M059J (cell line): ENCODE measurements at places on chromosomes 4 and X.

GRCh38 chr4:109879636-109880314 is 31.9 kb downstream of the LRIT3 start:
- no peak for DNase-seq

- peak; percentile 87 for DNase-seq
Observed at GRCh38 chr4:23373261-23373660, 516.6 kb downstream of the PPARGC1A start.

- DNase-seq = peak; percentile 34
Observed at GRCh38 chr4:13547485-13548041, 3.3 kb upstream of the NKX3-2 start.

DNA sequence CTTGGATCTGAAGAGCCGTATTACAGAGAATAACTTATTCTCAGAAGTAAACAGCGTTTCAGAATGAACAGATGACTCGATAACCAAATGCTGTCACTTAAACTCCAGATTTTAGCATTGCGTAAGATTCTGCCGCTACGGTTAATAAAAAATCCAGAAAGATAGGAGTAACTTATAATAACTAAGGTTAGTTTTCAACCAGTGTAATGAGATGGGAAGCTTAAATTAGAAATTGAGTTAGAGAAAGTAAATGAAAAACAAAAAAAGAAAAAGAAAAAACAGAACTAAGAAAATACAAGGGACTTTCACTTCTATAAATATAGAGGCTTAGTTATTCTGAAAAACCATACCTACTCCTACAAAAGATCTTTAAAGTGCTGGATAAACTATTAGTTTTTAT is 13.1 kb upstream of the PARM1 start:
- no peak for DNase-seq

- no peak for DNase-seq
Observed at GRCh38 chrX:50736656-50737055, 77.3 kb downstream of the SHROOM4 start.

GRCh38 chrX:40109288-40110008 is 11.7 kb upstream of the BCOR start:
- DNase-seq = peak; percentile 72

GRCh38 chr4:79381161-79381560 is 26.9 kb downstream of the GK2 start:
- DNase-seq = no peak

DNA sequence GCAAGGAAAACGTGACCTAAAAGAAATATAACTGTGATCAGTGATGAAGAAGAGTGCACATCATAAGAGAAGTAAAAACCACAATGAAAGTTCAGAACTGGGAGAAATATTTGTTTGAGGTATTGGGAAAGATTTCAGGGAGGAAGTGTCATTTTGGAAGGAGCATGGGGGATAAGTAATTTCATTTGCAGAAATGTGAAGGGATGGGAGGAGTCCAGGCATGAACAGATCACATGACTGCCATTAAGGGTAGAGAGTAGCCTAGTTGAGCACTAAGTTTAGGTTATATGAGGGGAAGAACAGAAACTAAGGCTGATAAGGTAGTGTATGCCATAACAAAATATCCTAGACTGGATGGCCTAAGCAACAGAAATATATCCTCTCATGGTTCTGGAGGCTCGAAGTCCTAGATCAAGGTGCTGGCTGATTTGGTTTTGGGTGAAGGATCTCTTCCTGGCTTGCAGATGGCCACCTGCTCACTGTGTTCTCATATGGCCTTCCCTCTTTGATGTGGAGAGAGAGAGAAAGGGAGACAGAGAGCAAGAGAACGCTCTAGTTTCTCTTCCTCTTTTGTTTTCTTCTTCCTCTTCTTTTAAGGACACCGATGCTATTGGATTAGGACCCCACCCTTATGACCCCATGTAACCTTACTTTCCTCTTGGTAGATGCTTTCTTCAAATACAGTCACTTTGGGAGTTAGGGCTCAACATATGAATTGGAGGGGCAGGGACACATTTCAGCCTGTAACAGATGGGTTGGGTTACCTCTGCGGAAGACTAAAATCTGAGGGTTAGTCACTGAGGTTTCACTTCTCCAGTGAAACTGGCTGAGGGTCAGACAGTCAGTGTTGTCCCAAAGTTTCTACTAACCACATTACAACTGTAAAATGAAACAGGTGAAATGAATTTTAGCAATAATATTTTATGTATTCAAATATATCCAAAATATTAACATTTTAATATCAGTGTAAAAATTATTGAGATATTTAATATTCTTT is 77.9 kb downstream of the EGF start:
- DNase-seq = no peak

DNA sequence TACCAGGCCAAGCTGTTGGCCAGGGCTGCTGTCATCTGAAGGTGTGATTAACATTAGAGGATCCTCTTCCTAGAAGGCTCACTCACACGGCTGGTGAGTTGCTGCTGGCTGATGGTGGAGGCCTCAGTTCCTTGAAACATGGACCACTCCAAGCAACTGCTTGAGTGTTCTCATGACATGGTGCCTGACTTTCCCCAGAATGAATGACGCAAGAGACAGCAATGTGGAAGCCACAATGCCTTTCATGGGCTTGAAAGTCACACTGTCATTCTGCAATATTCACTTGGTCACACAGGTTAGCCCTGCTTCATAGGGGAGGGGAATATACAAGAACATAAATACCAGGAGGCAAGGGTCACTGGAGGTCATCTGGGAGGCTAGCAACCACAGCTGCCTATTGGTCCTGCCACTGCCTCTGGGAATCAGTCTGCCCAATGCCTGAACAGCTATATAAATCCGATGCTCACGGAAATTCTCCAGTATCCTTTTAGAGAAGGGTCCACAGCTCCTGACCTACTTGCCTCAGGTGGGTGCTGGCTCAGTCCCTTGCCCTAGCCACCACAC is 97.1 kb upstream of the MAML3 start:
- no peak for DNase-seq

GRCh38 chr4:126637706-126638105 is 995.1 kb upstream of the INTU start:
- no peak for DNase-seq

- peak; percentile 71 for DNase-seq
Observed at GRCh38 chr4:113837397-113837796, 75.9 kb upstream of the CAMK2D start.

- DNase-seq = no peak
Observed at GRCh38 chr4:4330794-4331193, 40.7 kb downstream of the ZBTB49 start.

GRCh38 chr4:168335621-168336020 is 17.1 kb upstream of the DDX60 start:
- no peak for DNase-seq

- peak; percentile 21 for DNase-seq
Observed at GRCh38 chr4:143721317-143721716, 20.8 kb upstream of the FREM3 start.

DNA sequence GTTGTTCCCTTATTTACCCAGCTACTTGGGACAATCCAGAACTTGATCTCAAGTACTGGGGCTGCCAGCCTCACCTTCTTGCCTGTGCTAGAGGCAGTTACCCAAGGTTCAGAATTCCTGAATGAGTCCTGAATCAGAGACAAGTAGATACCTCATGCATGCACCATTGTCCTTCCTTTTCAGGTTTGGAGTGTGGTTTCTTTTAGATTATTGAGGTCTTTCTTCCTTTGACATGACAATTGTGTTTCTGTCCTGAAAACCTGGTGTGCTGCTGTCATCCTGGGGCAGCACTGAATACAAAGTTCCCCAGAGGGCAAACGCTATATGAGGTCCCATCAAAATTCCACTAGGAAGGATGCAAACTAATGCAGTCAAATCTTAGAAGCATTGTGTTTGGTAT is 3.5 kb downstream of the CXCL2 start:
- DNase-seq = no peak

- DNase-seq = peak; percentile 77
Observed at GRCh38 chr4:123995936-123996335, 599.3 kb downstream of the SPRY1 start.

DNA sequence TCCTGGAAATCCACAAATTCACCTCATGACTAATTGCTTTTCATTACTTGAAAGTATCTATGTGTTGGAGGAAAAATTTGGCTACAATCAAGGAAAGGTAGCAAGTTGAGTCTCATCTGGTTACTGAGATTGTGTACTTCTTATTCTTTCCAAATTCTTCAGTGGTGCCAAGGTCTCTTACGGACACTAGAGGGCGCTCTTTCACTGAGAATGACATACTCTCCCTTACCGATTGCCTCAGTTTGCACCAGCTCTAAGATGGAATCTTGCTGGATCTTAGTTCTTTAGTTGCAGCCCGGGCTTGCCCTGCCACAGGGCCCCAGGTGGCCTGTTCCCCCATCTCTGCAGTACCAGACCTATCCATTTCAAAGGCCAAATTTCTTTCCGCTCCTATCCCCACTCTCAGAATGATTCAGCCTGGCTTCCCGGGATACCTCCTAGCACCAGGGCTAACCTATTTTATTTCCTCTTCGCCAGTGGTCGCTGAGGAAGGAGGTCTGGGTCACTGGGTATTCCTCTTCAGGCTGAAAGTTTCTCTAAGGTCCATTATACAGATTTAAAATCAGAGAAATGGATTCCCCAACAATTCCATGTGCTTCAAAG is 24.6 kb upstream of the GPR50 start:
- DNase-seq = peak; percentile 54

DNA sequence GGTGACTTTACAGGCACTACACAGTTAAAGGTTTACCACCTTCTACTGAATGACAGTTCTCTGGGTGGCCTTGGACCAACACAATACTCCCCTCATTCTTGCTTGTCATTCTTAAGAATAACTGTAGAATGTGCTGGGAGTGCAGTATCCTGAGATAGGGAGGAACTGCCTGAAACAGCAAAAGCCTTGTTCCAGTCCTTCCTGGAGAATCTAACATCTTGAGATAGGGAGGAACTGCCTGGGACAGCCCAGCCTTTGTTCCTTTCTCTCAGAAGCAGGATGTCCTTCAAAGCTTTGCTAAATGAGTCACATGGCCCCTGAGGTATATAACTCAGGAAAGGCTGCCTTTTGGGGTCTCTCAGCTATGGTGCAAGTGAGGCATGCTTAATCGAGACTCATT is 145.7 kb upstream of the MBNL3 start:
- DNase-seq = no peak

DNA sequence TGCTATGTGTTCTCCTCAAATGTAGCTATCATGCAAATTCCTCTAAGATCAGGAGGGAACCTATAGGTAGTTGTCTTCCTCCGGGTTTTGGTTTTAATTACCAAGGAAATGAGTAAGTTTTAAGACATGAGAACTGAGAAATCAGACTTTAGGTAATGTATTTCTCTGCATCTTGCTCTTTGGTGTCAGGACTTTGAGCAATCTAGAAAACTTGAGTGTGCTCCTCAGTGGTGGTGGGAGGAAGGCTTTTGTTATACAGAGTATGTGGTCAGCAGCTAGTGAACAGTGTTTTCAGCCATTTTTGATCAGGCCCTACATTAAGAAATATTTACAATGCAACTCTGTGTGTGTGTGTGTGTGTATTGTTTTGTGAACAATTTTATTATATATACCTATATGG is 224.1 kb downstream of the KLHL13 start:
- DNase-seq = no peak

GRCh38 chr4:121873604-121874003 is 3.3 kb upstream of the BBS7 start:
- DNase-seq = peak; percentile 17

DNA sequence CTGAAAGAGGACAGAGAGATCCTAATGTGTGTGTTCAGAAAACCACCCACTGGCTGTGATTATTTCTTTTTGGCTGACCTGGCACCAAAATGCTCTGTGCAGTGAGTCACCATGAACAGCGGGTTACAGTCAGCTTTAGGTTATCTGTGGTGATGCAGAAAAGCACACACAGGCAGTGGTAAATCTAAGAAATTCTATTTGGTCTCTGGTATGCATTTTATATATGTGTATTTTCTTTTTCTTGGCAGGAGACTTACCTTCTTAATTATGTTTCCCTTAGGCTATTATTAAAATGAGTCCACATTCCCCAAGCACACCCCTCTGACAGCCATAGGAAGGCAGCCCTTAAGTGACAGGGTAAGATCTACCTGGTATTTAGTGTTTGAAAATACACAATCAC is 79.1 kb upstream of the TFDP3 start:
- peak; percentile 92 for DNase-seq

DNA sequence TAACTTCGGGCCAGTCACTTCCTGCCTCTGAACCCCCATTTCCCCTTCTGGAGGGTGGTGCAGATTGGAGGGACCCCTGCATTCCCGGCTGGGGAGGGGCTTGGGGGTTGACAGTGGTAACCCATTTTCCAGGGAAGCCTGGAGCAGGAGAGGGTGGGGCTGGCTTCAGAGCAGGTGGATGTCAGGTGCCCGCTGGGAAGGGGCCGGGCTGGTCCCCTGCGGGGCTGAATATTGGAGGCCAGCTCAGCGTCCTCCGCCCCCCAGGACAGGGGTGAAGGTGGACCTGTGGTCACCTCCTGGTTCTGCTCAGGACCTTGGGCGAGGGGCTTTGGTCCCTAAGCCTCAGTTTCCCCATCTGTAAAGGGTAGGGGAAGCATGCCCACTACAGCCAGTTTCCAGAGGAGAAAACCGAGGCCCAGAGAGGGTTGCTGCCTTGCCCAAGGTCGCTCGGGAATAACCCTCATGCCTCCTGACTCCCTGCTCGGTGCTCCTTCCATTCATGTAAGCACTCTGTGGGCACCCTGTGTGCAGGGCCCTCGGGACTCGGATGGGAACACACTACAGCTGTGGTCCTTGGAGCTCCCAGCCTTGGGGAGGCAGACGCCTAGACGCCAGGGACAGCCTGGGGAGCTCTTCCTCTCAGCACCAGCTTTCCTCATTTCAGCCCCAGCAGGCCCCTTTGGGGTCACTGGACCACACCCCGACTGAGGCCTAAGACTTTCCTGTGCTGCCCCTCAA is 683 bp downstream of the MAN2B2 start:
- no peak for DNase-seq

DNA sequence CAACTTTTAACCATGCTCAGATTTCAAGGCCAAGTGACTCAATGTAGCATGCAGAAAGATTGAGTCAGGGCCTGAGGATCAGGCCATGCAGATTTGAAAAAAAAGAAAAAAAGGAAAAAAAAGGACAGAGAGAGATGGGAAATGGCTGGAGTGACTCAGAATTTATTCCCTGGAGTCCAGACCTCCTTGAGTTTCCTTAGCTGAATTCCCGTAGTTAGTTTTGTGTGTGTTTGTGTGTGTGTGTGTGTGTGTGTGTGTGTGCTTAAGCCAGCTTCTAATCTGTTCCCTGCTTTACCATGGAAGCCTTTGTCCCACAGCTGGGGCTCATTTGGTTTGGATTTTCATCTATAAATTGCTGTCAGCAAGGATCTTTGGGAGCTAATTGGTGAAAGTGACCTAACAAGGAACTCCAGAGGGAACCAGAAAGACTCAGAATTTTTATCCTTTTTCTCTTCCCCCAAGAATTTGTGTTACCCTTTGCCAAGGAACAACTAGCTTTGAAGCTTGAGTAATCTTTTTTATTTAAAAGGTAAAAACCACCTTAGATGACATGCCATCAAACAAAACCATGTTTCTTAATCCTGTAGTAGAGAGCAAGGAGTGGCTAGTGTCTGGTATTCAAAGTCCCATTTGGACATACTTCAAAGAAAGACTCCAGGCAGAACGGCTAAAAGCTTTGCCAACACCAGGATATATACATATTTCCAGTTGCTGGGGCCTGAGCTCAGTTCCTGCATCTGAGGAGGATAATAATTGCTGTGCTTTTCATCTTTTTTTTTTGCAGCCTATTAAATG is 109.0 kb upstream of the DDIT4L start:
- peak; percentile 81 for DNase-seq

GRCh38 chrX:124441971-124442590 is 95.7 kb downstream of the SH2D1A start:
- no peak for DNase-seq

GRCh38 chr4:157808796-157809383 is 363.9 kb downstream of the GASK1B start:
- no peak for DNase-seq

- no peak for DNase-seq
Observed at GRCh38 chrX:23435108-23435507, 100.5 kb downstream of the PTCHD1 start.

- no peak for DNase-seq
Observed at GRCh38 chr4:61521451-61521850, 321.3 kb downstream of the ADGRL3 start.
